ENCODE measurements at places on chromosomes 16 and 17.

GRCh38 chr16:23496821-23497542 is 13.3 kb downstream of the GGA2 start:
- no peak for DNase-seq

DNA sequence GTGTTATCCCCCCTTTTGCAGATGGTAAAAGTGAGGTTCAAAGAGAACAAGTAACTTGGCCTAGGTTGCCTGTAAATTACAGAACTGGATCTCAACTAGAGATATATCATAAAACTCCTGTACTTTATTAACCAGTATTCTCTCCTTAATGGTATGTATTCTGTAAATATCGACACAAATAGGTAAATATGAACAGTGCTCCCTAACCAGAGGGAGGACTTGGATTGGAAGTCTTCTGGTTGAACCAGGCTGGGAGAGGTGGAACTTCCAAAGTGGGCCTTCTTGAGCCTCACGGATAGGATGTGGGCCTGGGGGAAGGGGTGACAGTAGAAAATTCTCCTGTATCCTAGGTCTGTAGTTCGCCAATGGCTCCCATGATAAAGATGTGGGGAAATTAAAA is 7.7 kb downstream of the STAT5A start:
- no peak for DNase-seq

DNA sequence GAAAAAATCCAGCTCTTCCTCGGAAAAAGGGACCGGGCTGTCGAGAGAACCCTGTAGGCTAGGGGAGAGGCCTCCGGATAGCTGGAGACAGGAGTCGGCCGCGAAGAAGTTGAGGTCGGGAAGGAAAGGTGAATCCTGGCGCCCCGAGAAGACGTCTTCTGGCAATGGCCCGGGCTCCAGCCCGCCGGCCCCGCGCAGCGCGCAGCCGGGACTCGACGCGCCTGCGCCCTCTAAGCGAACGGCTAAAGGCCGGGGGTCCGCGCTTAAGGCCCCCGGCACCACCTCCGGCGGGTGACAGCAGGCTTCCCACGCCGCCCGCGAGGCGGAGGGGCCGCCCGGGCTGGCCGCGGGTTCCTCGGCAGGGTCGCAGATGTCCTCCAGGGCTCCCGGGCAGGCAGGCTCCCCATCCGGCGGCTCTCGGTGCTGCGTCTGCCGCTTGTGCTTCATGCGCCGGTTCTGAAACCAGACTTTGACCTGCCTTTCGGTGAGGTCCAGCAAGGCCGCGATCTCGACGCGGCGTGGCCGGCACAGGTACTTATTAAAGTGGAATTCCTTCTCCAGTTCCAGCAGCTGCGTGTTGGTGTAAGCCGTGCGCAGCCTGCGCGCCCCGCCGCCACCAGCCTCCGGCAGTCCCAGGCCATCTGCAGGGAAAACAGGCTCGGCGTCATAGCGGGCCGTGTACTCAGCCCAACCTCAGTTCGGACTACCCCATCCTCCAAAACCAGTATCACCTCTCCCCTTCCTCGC is 1.6 kb downstream of the HOXB2 start:
- no peak for DNase-seq

DNA sequence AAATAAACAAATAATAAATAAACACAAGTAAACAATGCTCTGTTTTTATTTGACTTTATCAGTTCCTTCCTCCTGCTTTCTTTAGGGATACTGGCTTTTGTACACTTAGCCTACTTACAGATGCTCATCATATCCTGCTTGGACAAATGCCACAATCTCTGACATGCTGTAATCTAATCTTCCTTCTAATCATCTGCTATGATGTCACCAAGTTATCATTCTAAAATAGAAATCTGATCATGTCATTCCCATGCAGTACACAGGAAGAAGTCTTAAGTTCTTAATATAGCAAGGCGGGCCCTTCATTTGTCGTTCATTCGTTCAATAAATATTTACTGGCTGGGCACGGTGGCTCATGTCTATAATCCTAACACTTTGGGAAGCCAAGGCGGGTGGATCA is 9.1 kb upstream of the UBB start:
- no peak for DNase-seq

- no peak for DNase-seq
These were observed 71.7 kb upstream of the NACA2 start for GRCh38 chr17:61662741-61663140.

DNA sequence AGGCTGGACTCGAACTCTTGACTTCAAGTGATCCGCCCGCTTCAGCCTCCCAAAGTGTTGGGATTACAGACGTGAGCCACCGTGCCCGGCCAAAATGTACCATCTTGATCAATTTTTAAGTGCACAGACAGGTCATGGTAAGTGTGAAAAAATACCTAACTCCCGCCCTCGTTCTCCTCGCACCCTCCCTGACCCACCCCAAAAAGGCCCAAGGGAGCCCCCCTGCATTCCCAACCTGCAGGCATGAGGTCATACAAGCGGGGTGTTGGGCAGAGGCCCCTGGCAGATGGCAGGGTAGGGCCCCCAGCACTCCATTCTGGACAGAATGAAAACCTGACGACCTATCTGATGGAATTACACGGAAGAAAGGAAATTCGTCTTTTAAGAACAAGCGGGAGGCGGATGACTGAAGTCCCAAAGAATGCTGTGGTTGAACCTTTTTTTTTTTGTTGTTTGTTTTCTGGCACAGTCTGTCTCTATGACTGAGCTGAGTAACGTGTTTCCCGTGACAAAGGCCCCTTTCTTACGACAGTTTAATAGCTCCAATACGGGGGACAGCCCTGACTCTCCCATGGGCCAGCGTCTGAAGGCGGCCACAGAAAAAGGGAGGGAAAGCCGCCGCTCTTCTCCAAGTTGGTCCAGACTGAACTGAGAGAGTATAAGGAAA is 376.4 kb downstream of the SLC39A11 start:
- DNase-seq: no peak

GRCh38 chr17:66348584-66349165 is 46.3 kb downstream of the PRKCA start:
- no peak for DNase-seq

GRCh38 chr16:28975158-28975599 is 601 bp downstream of the SPNS1 start:
- no peak for DNase-seq

GRCh38 chr17:2815781-2816185 is 19.5 kb downstream of the RAP1GAP2 start:
- DNase-seq: no peak

GRCh38 chr17:18187821-18188761 is 4.5 kb downstream of the ALKBH5 start:
- no peak for DNase-seq

GRCh38 chr16:77331802-77332586 is 102.8 kb downstream of the ADAMTS18 start:
- no peak for DNase-seq

GRCh38 chr16:75482434-75483205 is 12.6 kb downstream of the CHST6 start:
- DNase-seq: no peak

GRCh38 chr17:4080686-4081085 is 62.1 kb downstream of the ZZEF1 start:
- DNase-seq: no peak

- DNase-seq: no peak
These were observed 1.6 kb downstream of the KIF22 start for GRCh38 chr16:29791845-29792807.

DNA sequence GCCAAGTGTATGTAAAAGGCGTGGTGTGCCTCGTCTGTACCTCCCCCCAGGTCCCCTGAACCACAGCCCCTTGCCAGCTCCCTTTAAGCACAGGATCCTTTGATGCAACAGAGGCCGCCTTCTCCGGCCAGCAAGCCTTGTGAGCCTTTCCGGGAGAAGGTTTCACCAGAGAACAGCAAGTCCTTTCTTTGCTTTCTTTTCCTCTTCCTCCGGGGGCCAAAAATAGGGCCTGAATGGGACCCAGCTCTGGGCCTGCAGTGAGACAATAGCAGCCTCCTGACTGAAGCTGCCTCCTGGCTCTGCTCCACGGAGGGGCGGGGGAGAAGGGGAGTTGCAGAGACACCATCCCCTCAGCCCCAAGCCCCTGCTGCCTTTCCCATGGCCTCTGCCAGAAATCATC is 9.0 kb downstream of the ADGRG1 start:
- DNase-seq: no peak

GRCh38 chr17:77535892-77536291 is 395.1 kb downstream of the SEC14L1 start:
- no peak for DNase-seq

DNA sequence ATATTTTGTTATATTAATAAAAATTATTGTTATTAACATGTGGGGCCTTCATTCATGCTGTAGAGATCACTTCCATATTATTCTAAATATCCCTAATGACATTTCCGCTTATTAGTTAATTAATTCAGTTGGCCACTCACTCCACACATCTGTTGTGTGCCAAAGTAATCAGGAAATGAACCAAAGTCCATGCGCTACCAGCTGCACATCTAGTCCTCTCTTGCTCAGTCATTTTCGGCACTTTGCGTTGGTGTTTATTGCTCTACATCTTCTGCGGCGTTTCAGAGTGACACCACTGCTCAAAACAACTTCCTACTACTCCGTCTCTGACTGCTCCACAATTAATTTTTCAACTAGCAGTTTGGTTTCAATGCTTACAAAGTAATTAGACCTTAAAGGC is 101.4 kb upstream of the ZFHX3 start:
- DNase-seq: no peak

DNA sequence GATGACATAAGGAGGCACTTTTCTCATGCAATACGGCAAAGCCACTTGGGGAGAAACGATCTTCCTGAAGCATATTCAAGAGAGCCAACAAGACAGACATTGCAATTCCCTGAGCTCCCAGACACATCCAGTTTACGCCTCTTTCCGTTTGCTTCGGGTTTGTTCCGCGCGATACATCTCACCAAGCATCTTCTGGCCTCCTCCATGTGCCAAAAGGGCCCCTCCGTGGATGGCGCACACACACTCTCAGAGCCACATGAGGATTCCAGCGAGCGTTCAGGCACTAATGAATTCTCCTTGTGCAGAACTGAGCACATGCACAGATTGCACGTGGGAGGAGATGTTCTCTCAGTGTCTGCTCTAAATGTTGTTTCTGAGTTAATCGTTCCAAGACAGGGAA is 146.7 kb upstream of the SHISA6 start:
- no peak for DNase-seq

DNA sequence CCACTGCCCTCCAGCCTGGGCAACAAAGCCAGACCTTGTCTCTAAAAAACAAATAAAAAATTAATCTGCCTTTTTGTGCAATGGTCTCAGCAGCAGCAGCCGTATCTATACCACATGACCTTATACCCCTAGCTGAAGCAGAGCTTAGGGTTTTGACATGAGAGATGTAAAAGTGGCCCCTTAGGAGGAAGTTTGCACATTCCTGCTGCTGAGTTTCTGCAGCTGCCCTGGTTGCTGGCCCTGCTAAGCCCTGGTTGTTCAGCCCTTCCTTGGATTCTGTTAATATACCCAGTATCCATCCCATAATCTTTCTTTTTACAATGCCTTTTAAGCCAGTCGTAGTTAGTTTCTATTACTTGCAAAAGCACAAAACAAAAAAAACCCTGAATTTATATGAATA is 33.0 kb upstream of the PRKCB start:
- no peak for DNase-seq

DNA sequence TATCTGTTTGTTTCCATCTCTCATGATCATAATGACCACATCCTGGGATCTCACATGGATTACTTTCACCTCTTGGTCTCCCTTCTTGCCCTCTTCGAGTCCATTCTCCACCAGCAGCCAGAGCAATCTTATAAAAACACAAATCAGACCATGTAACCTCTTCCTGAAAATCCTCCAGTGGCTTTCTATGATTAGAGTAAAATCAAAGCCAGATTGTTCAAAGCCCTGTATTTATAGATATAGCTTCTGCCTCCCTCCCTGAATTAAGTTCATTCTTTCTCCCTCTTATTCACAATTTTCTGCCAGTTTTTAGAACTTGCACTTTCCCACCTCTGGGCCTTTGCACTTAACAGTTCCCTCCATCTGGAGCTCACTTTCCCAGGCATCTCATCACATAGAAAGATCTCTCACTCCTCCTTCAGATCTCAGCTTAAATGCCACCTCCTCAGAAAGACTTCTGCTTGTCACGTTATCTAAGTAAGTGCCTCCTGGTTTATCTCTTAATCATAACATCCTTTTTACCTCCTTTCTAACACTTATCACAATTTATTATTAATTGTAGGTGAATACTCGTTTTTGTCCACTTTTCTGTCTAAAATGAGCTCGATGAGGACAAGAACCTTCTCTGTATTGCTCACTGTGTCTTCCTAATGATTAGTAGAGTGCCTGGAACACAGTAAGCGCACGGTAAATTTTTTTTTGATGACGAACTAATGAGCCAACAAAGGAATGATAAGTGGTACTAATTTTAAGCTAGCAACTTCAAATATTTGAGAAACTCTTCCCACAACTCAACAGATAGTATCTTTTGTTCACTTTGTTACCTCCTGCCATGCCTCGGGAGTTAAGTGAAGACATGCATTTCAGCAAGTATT is 80.5 kb downstream of the CYB561 start:
- DNase-seq: no peak

DNA sequence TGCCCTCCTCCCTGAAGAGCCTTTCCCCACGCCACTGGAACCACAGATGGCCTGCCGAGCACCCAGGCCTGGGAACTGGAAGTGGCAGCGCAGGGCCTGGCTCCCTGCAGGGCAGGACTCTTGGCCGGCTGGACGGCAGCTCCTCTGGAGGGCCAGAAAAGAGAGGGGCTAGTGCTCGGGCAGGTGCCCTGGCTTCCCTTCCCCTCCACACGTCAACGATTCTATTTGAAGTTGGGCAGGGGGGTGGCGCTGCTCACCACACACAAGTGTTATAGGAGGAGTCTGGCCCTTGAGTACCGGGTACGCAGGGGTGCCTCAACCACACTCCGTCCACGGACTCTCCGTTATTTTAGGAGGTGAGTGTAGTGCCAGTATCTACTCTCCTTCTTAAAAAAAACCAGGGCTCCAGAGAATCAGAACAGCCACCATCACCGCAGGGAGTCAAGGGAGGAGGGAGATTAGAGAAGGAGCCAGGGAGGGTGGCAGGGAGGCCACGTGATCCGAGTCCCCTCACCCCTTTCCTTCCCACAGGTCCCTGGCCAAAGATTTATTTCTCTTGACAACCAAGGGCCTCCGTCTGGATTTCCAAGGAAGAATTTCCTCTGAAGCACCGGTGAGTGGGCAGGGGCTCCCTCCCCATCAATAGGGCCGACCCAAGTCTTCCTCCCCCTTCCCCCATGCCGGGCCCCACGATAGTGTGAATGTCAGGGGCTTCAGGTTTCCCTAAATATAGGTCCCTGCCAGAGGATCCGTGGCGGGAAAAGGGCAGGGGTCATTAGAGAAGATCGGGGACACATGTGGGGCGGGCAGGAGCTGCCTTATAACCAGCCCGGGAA is 1.4 kb upstream of the ALDOA start:
- DNase-seq: no peak
